Activated T-cell treated with anti-CD3 and anti-CD28 coated beads, Interleukin-2, amount 50 U/mL, for 1 hour (primary cell): ENCODE measurements at places on chromosomes 3 and 15.

DNA sequence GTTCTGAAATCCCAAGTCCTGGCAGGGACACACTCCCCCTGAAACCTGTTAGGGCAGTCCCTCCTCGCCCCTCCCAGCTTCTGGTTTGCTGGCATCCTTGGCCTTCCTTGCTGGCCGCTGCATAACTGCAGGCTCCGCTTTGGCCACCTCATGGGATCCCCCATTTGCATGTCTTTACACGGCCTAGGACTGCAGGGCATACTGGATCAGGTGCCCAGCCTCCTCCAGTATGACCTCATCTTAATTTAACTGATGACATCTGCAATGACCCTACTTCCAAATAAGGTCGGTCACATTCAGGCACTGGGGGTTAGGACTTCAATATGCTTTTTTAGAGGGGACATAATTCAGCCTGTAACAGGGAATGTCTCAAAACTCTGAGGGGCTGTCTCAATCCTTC is 173.3 kb downstream of the RAB11A start:
- DNase-seq, result no peak

DNA sequence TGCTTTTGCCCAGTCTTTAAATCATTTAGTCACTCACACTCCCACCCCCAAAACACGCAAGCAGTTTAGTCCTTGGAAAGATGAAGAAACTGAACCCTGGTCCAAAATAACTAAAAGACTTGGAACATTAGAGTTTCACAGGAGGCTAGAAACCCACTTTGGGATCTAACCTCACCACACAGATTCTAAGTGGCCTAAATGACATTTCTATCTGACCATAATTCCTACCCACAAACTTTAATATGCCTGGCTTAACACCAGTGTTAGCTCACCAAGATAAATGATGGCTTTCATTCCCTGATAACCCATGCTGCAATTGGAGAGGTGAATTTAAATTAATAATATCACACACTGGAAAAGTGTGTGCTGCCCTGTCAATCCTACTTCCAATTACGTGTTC is 295.3 kb upstream of the UBE2E2 start:
- no peak for DNase-seq

DNA sequence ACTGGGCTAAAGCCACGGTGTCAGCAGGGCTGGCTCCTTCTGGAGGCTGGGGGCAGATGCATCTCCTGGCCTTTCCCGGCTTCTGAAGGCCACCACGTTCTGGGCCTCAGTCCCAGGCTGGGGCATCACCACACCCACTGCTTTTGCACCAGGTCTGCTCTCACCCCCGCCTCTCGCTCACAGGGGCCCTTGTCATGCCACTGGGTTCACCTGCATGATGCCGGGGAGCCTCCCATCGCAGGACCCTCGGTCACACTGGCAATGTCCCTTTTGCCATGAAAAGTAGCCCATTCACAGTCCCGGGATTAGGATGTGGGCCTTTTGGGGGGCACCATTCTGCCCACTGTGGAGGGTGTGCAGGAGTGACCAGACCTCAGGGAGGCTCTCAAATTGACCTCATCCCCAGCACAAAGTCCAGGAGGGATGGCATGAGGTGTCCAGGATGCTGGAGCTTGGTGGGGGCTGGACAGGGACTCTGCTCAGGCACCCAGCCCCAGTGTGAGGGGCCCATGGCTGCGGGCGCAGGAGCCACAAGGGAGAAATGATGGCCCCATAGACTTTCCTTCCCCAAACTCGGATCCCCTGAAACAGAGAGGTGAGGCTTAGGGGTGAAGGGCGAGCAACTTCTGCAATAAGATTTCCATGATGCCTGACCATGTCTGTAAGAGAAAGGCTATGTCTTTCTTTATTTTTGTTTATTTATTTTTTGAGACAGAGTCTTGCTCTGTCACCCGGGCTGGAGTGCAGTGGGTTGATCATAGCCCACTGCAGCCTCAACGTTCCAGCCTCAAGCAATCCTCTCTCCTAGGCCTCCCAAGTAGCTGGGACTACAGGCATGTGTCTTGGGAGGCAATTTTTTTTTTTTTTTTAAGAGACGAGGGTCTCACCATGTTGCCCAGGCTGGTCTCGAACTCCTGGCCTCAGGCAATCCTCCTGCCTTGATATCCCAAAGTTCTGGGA is 189.1 kb downstream of the GOLGA6L6 start:
- no peak for DNase-seq

- DNase-seq, result no peak
Measured at GRCh38 chr3:78912687-78913086, 855.1 kb downstream of the ROBO1 start.

GRCh38 chr3:144097163-144097562 is 125.5 kb downstream of the DIPK2A start:
- DNase-seq, result no peak

DNA sequence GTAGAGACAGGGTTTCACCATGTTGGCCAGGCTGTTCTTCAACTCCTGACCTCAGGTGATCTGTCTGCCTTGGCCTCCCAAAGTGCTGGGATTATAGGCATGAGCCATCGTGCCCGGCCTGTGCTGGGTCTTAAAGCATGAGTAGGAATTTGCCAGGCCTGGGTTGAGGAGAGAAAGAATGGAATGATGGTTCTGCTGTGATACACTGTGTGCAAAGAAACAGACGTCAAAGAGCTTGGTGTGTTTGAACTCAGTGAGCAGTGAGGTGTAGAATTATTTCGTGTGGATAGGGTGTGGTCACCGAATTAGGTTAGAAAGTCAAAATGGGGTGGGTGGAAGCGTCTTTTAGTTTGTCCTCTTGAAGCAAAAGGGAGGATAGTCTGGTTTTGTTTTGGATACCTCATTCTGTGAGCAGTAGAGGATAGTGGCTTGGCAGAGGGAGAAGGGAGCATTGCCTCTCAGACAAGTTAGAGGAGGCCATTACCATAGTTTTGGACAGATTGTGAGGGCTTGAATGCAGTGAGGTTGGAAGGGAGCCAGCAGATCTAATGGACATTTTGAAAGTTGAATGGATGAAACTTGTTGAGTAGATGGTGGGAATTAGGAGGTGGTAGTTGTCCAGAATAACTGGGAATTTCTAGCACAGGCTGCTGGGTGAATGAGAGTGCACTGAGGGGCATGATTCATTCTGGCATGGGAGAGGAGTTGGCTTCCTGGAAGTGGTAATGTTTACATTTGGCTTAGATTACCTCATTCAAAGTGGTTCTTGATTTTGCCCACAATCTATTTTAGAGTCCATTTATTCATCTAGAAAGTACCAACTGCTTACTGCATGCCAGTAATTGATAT is 27.2 kb downstream of the AKAP13 start:
- no peak for DNase-seq

DNA sequence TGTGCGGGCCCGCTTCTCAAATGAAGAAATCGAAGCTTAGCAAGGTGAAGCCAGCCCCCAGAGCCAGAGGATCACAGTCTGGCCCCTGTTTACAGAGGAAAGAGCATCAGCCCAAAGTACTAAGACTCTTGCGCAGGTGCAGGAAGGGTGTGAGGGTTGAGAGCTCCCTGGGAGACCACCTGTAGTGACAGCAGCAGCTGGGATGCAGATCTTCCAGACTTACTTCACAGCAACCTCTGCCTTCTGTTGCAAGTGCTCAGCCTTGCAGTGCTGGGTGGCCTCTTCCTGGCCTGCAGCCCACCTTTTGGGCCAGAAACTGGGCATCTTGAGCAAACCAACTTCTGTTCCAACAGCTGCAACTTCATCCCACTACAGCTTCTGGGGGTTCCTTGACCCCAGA is 19.7 kb downstream of the SPATA12 start:
- DNase-seq, result no peak

- no peak for DNase-seq
Measured at GRCh38 chr15:33344111-33344510, 33.3 kb downstream of the RYR3 start.

GRCh38 chr3:31029706-31030105 is 135.2 kb upstream of the GADL1 start:
- no peak for DNase-seq

DNA sequence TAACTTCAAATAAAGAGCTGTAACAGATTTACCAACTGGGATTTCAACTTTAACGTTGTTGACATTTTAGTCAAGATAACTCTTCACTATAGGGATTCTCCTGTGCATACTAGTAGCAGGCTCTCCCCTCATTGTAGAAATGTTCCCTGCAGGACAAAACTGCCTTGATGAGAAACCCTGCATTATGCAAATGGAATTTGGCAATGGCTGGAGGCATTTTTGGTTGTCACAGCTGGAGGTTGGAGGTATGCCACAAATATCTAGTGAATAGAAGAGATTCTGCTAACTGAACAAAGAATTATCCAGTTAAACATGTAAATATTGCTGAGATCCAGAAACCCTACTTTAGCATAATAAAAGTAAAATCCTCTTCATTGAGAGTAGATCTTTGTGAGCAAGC is 928.8 kb upstream of the ALCAM start:
- DNase-seq, result no peak

DNA sequence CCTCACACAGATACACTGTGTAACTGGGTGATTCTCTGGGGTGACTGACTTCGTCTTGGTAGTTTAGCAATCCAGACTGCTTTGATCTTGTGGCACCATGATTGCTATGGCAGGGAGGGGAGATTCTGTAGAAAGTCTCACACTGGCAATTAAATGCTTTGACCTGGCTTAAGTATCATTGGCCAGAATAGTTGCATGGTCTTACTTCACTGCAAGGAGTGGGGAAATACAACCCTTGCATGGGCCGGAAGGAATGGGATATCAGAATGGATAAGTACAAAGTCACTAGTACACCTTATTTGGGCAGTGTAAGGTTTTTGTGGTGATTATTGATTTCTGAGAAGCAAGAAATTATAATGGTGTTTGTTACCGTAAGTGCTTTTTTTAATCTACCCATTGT is 153.8 kb downstream of the UBE2E2 start:
- no peak for DNase-seq

DNA sequence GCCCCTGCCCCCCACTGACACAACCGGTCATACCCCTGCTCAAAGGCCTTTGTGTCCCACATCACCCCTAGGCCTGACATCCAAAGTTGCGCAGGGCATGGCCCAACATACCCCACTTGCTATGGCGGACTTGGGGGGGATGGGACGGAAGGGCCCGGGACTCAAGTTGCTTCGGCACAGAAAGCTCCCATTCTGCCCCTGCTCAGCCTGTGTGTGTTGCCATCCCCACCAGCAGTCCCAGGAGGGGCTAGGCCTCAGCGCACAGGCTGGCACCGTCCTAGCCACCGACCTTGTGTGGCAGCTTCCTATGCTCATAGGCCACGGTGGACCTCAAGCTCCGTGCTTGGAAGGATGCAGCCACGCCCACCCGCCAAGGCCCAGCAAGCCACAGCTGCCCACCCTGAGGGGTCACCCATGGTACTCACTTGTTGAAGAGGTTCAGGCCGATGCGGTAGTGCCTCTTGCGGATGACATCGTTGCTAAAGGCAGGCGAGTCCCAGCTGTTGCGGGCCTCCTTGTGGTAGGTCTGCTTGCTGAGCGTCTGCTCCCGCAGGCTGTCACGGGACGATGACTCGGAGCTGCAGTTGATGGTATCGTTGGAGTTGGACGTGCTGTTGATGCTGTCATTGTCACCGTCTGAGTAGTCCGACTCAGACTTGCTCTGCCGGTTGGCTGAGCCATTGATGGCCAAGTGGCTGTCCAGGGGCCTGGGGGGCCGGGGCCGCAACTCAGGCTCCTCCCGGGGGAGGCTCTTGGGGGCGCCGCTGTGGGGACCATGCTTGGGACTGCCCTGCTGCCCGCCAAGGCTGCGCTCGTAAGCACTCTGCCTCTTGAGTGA is 93.9 kb upstream of the RPL32 start:
- DNase-seq, result no peak

- DNase-seq, result no peak
Measured at GRCh38 chr3:45236964-45237363, 10.9 kb upstream of the TMEM158 start.

- no peak for DNase-seq
Measured at GRCh38 chr3:150747886-150748683, 14.9 kb downstream of the SIAH2 start.

- no peak for DNase-seq
Measured at GRCh38 chr15:34361278-34361677, 5.7 kb downstream of the LPCAT4 start.

DNA sequence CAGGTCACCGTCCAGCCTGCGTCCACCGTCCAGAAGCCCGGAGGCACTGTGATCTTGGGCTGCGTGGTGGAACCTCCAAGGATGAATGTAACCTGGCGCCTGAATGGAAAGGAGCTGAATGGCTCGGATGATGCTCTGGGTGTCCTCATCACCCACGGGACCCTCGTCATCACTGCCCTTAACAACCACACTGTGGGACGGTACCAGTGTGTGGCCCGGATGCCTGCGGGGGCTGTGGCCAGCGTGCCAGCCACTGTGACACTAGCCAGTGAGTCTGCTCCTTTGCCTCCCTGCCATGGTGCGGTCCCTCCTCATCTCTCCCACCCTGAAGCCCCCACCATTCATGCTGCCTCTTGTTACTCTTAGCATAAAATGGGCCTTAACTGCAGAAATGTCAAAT is 39.2 kb downstream of the BOC start:
- DNase-seq, result no peak

DNA sequence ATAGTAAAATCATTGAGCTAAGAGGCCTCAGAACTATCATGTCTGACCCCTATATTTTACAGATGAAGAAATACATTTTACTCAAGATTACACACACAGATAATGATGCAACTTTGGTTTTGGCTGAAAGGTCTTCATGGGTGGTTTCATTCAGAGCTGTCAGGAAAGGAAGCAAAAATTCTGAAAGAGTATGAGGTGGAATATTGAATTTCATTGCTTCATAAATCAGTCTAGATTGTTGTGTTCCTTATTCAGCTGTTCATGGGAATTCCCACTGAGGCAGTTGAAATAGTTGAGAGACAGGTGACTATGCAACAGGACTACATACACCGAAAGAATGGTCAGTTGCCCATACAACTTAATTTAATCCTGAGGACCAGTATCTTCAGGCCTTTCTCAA is 39.4 kb downstream of the CD200 start:
- no peak for DNase-seq

GRCh38 chr15:51331141-51331540 is 7.3 kb downstream of the CYP19A1 start:
- no peak for DNase-seq

DNA sequence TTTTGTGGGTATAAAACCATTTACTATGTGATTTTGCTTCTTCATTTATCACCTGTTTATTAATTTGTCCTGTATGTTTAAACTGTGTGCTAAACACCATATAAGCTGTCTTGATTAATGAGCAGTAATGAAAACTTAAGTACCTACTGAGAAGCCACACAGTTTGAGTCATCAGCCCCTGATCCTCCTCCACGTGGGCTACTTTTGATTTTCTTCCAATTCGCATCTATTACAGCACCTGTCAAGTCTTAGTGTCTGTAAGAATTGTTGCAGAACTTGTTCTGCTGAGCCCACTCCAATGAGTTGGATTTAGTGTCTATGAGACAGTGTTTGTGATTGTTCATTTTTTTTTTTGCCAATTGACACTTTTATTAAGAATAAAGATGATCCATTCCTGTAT is 16.8 kb downstream of the EPHA6 start:
- no peak for DNase-seq

DNA sequence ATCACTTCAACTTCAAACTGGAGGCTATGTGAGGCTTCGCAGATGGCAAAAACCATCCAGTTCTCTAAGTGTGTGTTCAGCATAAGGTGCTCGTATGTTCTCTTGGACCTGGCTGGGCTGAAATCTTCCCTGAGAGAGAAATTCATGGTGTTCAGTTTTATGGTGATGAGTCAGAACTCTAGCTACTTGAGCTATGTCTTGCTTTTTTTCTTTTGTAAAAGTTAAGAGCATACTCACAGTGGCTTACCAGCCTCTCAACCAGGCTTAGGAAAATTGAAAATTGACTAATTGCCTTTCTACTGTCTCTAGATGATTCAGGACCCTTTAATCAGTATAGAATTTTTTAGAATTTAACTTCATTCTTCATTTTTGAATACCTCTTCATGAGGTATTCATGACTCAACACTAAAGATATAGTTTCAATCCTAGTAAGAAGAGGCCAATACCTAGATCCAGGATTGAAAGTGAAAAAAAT is 617.5 kb downstream of the TBL1XR1 start:
- no peak for DNase-seq
